ENCODE measurements at places on chromosomes 2 and 18. TPM values are rescaled to one million over a fixed set of nuclear protein-coding genes. Genes with fewer than 3 reads are reported as not detected.
A peak's percentile ranks its signal among the peaks of the same experiment; 100 is the strongest.

- no peaks in the 10 kb centered on the region for H3K4me1 ChIP-seq
- H3K27me3 ChIP-seq: no peaks in the 10 kb centered on the region
- H3K27ac ChIP-seq: peak overlapping the region; percentile 63
- H3K4me3 ChIP-seq: no peak overlapping the region
- DNase-seq: no peak
These were observed 126.8 kb downstream of the ZAP70 start for GRCh38 chr2:97840198-97840597.

DNA sequence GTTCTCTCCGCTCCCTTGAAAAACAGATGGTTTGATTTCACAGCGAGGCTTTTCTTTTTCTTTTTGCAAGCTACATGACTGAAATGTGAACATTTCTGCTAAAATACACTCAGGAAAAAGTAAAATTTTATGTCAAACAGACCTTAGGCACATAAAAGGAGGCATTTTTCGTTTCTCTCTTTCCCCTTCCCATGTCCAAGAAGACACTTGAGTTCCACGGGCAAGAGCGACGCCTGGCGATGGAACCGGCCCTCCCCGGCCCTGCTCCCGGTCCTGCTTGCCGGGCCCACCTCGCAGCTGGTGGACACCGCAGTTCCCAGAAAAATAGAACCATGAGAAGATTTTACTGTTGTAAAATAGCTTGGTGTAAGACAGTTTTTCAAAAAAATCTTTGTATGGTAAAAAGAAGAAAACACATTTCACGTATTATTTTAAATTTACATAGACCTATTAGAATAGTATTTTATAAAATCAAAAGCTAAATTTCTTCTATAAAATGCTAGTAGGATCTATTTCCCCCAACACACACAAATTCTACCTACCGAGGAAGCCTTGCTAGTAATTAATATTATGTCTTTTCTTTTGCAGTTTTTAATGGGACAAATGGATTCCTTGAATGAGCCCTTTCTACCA lies 2.3 kb upstream of the ALKAL2 start:
- no peaks in the 10 kb centered on the region for H3K36me3 ChIP-seq
- peak overlapping the region; percentile 50 for H3K4me3 ChIP-seq
- H3K27ac ChIP-seq: no peak overlapping the region
- H3K27me3 ChIP-seq: peaks cover 4% of the 10 kb centered on the region

DNA sequence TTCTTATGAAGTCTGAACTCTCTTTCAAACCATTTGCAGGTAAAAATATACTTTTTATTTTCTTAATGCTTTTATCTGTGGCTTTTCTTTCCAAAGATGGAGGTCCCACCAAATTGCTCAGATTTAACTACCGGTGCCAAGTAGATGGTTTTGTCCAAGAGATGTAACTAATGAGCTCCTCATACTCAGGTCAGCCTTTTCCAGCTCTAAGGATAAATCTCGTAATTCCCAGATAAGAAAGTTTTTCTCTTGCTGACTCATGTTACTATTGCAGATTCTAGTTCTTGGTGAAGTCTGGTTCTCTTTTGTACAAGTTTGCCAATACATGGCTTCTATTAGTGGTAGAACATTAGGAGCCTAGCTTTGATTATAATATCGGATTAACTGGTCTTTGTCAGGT lies 550.8 kb upstream of the ZNF804A start:
- no peaks in the 10 kb centered on the region for H3K27me3 ChIP-seq
- DNase-seq: no peak
- no peaks in the 10 kb centered on the region for H3K36me3 ChIP-seq
- H3K27ac ChIP-seq: no peak overlapping the region
- no peak overlapping the region for H3K4me3 ChIP-seq

DNA sequence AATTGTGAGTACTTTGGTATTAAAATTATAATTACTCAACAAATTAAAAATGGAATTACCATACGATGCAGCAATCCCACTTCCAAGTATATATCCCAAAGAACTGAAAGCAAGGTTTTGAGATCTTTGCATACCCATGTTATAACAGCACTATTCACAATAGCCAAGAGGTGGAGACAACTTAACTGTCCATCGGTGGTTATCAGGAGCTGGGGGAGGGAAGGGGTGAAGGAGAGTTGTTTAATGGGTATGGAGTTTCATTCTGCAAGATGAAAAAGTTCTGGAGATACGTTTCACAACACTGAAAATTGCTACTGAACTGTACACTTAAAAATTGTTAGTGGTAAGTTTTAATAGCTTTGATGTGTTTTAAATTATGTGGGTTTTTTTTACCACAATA lies 25.7 kb downstream of the RAB10 start:
- peaks cover 21% of the 10 kb centered on the region for H3K36me3 ChIP-seq
- H3K4me1 ChIP-seq: peaks cover 39% of the 10 kb centered on the region
- H3K27me3 ChIP-seq: no peaks in the 10 kb centered on the region
- H3K27ac ChIP-seq: no peak overlapping the region

- no peak overlapping the region for H3K4me3 ChIP-seq
- no peak for DNase-seq
- H3K4me1 ChIP-seq: no peaks in the 10 kb centered on the region
These were observed 774.6 kb upstream of the FAM98A start for GRCh38 chr2:34373586-34374233.

- no peak overlapping the region for H3K4me3 ChIP-seq
- H3K36me3 ChIP-seq: no peaks in the 10 kb centered on the region
- no peak for DNase-seq
- H3K27me3 ChIP-seq: no peaks in the 10 kb centered on the region
- H3K27ac ChIP-seq: peak overlapping the region; percentile 63
These were observed 34.2 kb upstream of the CAB39 start for GRCh38 chr2:230678451-230678850.

Gene MTERF4
- 24.9 TPM for total RNA-seq

Gene UGT1A5
- not detected for total RNA-seq

DNA sequence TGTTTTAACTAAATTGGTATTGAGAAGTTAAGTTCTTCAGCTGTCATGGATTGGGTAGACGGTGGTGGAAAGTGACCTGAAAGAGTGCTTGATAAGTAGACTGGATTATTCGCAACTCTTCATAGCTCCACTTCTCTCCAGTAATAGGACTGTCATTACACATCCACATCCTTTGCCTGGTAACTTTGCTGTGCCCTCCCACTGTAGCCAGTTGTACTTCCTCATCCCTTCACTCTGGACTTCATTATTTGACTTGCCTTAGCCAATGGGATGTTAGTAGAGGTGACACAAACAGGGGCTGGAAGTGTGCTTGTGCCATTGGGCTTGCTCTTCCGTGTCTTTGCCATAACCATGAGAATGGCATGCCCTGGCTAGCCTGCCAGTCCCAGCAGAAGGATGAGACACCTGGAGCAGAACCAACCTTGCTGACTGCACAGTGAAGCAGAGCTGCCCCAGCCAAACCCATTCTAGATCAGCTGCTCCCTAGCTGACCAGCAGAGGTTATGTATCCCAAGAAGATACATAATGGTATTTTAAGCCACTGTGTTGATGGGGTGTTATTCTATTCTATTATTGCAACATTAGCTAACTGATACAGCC lies 16.9 kb downstream of the QPCT start:
- no peaks in the 10 kb centered on the region for H3K27me3 ChIP-seq
- no peak overlapping the region for H3K27ac ChIP-seq
- DNase-seq: no peak
- H3K36me3 ChIP-seq: peaks cover 5% of the 10 kb centered on the region

Gene IL36G
- not detected for total RNA-seq

Gene TIMM21
- 35.1 TPM for total RNA-seq

- peak; percentile 95 for DNase-seq
- H3K4me1 ChIP-seq: peaks cover 71% of the 10 kb centered on the region
- no peaks in the 10 kb centered on the region for H3K36me3 ChIP-seq
These were observed 60.3 kb upstream of the SP3 start for GRCh38 chr2:174025271-174026121.
